ENCODE measurements at places on chromosomes 4 and X. TPM values are rescaled to one million over a fixed set of nuclear protein-coding genes. Genes with fewer than 3 reads are reported as not detected.

UTP3 gene
- 34.2 TPM for total RNA-seq

PRSS12 gene
- 23.1 TPM for total RNA-seq

LAMTOR3 gene
- total RNA-seq, result 14.2 TPM

CACNA1F gene
- not detected for total RNA-seq

TCEAL8 gene
- total RNA-seq, result 45.7 TPM

Data from A375 (cell line).